Activated CD4-positive, alpha-beta T cell treated with anti-CD3 and anti-CD28 coated beads, Interleukin-2, amount 10 ng/mL, durations not matched to agents 7 days and 5 days (primary cell): ENCODE measurements at places on chromosomes 12 and 14. TPM values are rescaled to one million over a fixed set of nuclear protein-coding genes. Genes with fewer than 3 reads are reported as not detected.

RDH16 gene
- total RNA-seq, result 0.35 TPM

PLCZ1 gene
- not detected for total RNA-seq

DNA sequence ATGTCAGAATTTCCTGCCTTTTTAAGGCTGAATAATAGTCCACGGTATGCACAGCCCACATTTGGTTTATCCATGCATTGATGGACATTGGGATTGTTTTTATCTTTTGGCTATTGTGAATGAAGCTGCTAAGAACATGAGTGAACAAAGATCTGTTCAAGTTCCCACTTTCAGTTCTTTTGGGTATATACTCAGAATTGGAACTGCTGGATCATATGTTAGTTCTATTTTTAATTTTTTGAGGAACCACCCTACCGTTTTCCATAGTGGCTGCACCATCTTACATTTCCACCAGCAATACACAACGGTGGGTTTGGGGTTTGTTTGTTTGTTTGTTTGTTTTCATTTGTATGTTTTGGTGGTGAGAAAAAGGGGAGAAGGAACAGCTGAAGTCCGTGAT is 6.4 kb downstream of the GPR68 start:
- DNase-seq, result no peak

KRT86 gene
- not detected for total RNA-seq

LRRC10 gene
- total RNA-seq, result not detected
